Astrocyte of the cerebellum (primary cell): ENCODE measurements at places on chromosomes 3 and 15.

DNA sequence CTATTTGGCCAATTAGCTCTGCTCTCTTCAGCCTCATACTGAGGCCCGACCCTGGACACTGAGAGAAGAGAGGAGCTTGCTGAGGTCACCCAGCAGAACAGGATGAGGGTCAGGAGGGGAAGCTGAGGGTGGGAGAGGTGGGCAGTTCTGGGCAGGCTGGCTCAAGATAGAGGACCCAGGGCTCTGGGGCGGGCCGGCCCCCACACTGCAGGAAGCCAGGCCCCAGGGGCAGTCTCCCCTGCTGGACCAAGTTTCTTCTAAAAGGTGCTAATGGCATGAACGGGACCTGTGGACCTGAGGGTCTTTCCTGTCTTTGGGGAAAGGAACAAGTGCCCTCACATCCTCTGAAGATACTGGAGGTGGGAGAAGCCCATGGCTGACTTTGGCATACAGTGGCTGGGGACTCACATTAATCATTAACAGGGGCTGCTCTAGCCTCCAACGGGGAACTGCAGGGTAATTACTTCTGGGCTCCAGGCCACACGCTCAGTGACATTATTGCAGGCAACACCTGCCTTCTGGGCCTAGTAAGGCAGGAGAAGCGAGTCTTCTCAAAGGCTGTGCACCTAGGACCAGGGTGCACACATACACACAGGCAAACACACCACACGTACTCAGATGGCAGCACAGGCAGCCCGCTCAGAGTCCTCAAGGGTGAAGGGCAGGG lies 10.6 kb downstream of the HCN4 start:
- DNase-seq, result no peak

- DNase-seq, result no peak
These were observed 99.9 kb downstream of the LINGO1 start for GRCh38 chr15:77532846-77533245.

- no peak for DNase-seq
These were observed 25.7 kb downstream of the CGGBP1 start for GRCh38 chr3:88033079-88033478.

- no peak for DNase-seq
These were observed 182.9 kb downstream of the AKAP13 start for GRCh38 chr15:85563328-85563727.

DNA sequence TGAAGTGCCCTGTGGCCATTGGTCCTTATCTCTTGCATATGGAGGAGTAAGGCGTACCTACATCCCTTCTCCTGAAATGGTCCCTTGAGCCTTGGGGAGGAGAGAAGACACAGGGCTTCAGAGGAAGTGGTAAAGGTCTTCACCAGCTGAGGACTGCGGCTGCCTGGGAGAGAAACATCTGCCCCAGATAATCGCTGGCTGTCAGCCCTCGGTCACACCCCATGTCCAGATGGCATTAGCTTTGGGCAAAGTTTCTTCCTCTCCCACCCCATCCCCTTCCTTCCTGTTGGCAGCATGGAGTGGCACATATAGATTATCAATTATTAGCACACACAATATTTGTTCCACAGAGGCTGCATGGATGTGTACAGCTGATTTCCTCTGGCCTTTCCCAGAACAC lies 61.6 kb downstream of the LRTM1 start:
- no peak for DNase-seq

GRCh38 chr15:23467110-23467600 lies 20.1 kb upstream of the GOLGA6L2 start:
- DNase-seq, result peak; percentile 6

DNA sequence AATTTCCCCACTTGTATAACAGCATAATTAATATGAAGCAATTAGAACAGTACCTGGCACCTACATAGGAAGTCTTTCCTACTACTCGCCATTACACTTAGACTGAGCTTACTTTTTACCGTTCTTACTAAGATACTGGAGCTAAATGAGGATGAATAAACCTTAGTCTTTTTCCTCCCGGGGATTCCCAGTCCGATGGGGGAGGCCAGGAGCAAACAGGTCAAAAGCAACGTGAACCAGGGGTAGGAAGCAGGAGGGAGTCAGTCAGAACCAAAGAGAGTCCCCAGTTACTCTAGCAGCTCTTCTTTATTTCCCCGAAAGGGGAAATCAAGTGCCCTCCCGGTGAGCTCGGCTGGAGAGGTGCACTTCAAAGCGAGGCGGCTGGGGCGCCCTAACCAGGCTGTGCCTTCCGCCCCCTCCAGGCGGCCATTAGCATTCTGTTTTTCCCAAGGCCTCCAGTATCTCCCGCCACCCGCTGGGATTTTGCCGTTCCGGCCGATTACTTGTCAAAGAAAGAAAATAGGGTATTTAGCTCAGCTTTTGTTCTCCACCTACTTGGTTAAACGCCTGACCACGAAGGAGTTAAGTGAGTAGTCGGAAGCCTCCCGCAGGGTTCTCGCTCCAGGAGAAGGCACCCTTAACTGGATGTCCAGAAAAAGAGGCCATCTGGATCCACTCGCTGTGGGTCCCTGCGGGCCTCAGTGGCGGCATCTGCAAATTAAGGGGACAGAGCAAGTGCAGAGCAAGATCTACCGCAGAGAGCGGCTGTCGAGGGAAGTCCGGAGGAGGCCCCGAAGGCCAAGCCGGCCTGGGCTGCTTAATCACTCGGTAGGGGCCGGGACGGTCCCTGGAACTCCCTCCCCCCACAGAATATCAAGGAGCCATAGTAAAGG lies 6.3 kb upstream of the EOMES start:
- DNase-seq, result no peak

DNA sequence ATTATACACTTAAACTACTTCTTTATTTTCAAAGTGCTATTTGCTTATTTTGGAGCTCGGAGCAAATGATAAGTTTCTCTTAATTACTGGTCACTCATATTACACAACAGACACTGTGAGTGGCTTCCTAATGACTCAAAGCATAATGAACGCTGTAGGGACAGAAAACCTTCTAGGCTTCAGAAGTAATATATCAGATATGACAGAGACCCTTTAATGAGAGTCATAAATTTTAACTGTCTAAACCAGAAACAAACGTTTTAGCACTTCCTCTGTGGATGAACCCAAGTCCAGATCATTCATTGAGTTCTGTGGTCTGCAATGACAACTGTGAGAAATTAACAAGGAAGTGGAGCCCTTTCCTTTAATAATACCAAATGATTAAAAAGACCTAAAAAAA lies 66.6 kb downstream of the ARPP21 start:
- DNase-seq, result no peak

GRCh38 chr3:63995086-63995485 lies 28.2 kb downstream of the PSMD6 start:
- DNase-seq, result no peak
